Uterus (tissue), 4 donors: ENCODE measurements at places on chromosomes 12 and 14. TPM values are rescaled to one million over a fixed set of nuclear protein-coding genes. Genes with fewer than 3 reads are reported as not detected.

The RFX4 gene
- total RNA-seq = not detected

The OR6C2 gene
- total RNA-seq = not detected

DNA sequence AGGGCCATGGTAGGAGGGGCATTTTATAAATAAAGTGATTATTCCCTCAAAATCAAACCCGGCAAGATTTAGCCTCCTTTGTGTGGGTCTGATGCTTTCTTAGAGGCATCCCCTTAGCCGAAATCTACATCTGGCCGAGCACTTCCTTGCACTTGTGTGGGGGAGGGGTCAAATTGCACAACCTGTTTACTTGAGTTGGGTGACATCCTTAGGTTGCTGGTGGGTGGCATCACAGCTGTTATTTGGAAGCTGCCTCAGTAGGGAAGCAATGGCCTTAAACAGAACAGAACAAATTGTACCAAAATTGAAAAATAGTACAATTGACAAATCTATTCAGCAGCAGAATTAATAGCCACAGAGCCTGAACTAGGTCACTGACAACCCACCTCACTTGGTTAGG is 546.1 kb downstream of the SNAPC1 start:
- H3K27me3 ChIP-seq = no peaks in the 10 kb centered on the region
- no peak overlapping the region for H3K4me3 ChIP-seq
- H3K36me3 ChIP-seq = no peaks in the 10 kb centered on the region
- no peak for DNase-seq
- H3K27ac ChIP-seq = no peak overlapping the region
- H3K4me1 ChIP-seq = no peaks in the 10 kb centered on the region

- H3K27me3 ChIP-seq = peaks cover 9% of the 10 kb centered on the region
- no peaks in the 10 kb centered on the region for H3K4me1 ChIP-seq
- no peak overlapping the region for H3K4me3 ChIP-seq
- H3K27ac ChIP-seq = no peak overlapping the region
- DNase-seq = no peak
Observed at GRCh38 chr12:52603314-52603713, 2.1 kb upstream of the KRT72 start.

DNA sequence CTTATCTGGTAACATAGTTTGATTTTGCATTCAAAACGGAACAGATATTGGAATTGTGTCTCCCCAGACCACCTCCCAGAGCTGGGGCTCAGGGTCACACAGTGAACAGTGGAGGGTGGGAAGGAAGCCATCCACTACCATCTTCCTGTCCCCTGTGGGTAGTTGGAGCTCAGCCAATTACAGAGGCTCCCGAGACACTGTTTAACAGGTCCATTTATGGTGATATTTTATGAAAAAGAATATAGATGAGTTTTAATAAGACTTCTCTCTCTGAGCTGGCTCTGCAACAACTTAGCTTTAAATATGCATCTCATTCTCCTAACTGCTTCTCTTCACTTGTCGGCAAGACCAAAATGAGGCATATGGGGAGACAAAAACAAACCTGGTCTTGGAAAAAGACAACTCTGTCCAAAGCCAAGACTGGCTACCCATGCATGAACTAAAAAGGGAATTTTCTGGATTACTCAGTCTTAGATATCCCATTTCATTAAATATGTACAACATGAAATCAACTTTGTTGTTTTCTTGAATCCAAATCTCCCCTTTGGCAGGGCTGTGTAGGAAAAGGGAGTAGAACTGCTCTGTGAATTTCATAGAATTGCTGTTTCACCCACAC is 83.8 kb upstream of the HOXC13 start:
- no peak overlapping the region for H3K4me3 ChIP-seq
- H3K36me3 ChIP-seq = no peaks in the 10 kb centered on the region
- no peak overlapping the region for H3K27ac ChIP-seq
- H3K4me1 ChIP-seq = no peaks in the 10 kb centered on the region

GRCh38 chr12:116233669-116234068 is 43.8 kb downstream of the MED13L start:
- H3K4me1 ChIP-seq = no peaks in the 10 kb centered on the region
- no peaks in the 10 kb centered on the region for H3K27me3 ChIP-seq
- no peak for DNase-seq

The ERBB3 gene
- total RNA-seq = 3.8 TPM

DNA sequence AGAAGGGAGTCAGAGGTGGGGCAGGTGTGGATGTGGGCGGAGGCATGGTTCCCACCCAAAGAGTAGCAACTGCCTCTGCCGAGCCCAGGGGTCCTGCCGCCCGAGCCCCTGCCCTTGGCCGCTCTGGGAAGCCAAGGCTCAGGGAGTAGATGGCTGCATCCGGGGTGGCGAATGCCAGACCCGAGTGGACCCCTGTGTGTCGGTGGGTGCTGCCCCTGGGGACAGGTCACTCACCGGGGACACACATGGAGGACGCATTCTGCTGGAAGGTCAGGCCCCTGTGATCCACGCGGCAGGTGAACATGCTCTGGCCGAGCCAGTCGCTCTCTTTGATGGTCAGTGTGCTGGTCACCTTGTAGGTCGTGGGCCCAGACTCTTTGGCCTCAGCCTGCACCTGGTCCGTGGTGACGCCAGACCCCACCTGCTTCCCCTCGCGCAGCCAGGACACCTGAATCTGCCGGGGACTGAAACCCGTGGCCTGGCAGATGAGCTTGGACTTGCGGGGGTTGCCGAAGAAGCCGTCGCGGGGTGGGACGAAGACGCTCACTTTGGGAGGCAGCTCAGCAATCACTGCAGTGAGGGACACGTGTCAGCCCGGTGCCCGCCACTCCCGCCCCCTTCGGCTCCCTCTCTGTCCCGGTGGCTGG is 329.0 kb downstream of the TMEM121 start:
- no peak overlapping the region for H3K27ac ChIP-seq
- no peaks in the 10 kb centered on the region for H3K36me3 ChIP-seq
- no peaks in the 10 kb centered on the region for H3K4me1 ChIP-seq
- peak; percentile 8 for DNase-seq

The GEMIN2 gene
- 11.3 TPM for total RNA-seq

GRCh38 chr12:94429191-94429590 is 30.5 kb downstream of the CEP83 start:
- no peak for DNase-seq
- peaks cover 11% of the 10 kb centered on the region for H3K4me1 ChIP-seq
- no peaks in the 10 kb centered on the region for H3K36me3 ChIP-seq
- peak overlapping the region; percentile 75 for H3K27ac ChIP-seq

The WIF1 gene
- total RNA-seq = not detected

The RHEBL1 gene
- total RNA-seq = 0.37 TPM

GRCh38 chr12:14956024-14956891 is 5.1 kb downstream of the ARHGDIB start:
- H3K27ac ChIP-seq = peak overlapping the region; percentile 82
- no peaks in the 10 kb centered on the region for H3K36me3 ChIP-seq
- no peak for DNase-seq
- H3K27me3 ChIP-seq = no peaks in the 10 kb centered on the region

DNA sequence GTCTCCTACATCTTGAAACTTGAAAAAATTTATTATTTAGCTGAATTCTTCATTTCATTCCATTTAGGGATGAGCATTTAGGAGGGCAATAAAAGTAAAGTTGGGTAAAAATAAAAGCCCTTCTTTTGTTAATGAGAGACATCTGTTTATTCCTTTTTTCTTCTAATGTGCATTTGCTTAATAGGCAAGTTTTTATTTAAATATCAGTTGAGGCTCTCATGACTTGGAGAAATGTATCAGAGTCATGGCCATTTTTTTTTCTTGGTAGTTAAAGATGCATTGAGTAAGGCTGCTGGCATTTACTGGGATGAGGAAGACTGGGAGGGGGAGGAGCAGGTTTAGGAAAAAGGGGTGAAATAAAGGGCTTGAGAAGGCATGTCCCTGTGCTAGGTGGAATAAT is 609.9 kb upstream of the TMEM132C start:
- no peaks in the 10 kb centered on the region for H3K27me3 ChIP-seq
- H3K27ac ChIP-seq = no peak overlapping the region
- no peaks in the 10 kb centered on the region for H3K36me3 ChIP-seq
- no peak for DNase-seq

The DIO3 gene
- total RNA-seq = 5.0 TPM

- H3K4me3 ChIP-seq = no peak overlapping the region
- H3K27me3 ChIP-seq = no peaks in the 10 kb centered on the region
- no peak for DNase-seq
- H3K27ac ChIP-seq = peak overlapping the region; percentile 57
- no peaks in the 10 kb centered on the region for H3K4me1 ChIP-seq
- H3K36me3 ChIP-seq = no peaks in the 10 kb centered on the region
Observed at GRCh38 chr12:1650260-1650977, 21.4 kb downstream of the WNT5B start.

The KRT77 gene
- total RNA-seq = not detected

GRCh38 chr12:29242921-29243431 is 93.9 kb downstream of the FAR2 start:
- H3K27ac ChIP-seq = no peak overlapping the region
- H3K4me1 ChIP-seq = no peaks in the 10 kb centered on the region
- no peaks in the 10 kb centered on the region for H3K36me3 ChIP-seq
- no peak for DNase-seq
- H3K27me3 ChIP-seq = no peaks in the 10 kb centered on the region

DNA sequence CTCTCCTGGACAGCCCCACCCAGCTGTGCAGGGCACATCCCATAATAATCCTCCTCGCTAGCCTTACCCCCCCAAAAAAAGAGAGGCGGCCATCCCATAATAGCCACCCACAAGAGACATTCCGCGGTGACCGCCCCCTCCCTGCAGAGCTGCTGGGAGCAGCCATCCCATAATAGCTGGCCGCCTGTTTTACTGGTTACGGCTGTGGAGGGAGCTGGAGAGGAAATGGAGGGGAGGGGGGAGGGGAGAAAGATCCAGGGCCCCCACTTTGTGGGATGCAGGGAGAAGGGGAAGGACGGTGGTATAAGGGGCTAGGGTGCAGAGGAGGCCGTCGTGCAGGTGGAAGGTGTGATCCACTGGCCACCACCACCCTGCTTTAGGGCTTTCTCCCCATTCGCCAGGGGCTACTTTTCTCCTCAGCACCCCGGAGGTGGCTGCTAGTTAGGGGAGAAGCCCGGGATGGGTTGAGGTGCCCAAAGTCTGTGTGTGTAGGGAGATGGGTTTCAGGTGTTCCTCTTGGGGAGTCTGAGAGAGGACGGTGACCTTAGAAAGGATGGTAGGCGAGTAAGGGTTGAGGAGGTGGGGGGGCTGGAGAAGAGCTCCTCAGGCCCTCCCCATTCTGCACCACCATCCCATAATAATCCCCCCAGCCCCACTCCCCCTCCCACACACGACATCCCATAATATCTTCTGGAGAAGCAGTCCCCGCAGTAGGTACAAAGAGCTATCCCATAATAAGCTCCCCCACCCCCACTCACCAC is 6.0 kb upstream of the CHD4 start:
- H3K27me3 ChIP-seq = no peaks in the 10 kb centered on the region
- H3K27ac ChIP-seq = peak overlapping the region; percentile 90
- no peak overlapping the region for H3K4me3 ChIP-seq
- peaks cover 8% of the 10 kb centered on the region for H3K4me1 ChIP-seq

- no peak overlapping the region for H3K4me3 ChIP-seq
- H3K27ac ChIP-seq = peak overlapping the region; percentile 46
- DNase-seq = no peak
- H3K4me1 ChIP-seq = no peaks in the 10 kb centered on the region
Observed at GRCh38 chr14:87888136-87888999, 104.6 kb downstream of the GALC start.

The IRAK3 gene
- total RNA-seq = 39.7 TPM

GRCh38 chr14:100203962-100204834 is 34.7 kb upstream of the YY1 start:
- no peak overlapping the region for H3K4me3 ChIP-seq
- no peaks in the 10 kb centered on the region for H3K4me1 ChIP-seq
- H3K27me3 ChIP-seq = no peaks in the 10 kb centered on the region
- H3K36me3 ChIP-seq = no peaks in the 10 kb centered on the region
- no peak for DNase-seq
- no peak overlapping the region for H3K27ac ChIP-seq

DNA sequence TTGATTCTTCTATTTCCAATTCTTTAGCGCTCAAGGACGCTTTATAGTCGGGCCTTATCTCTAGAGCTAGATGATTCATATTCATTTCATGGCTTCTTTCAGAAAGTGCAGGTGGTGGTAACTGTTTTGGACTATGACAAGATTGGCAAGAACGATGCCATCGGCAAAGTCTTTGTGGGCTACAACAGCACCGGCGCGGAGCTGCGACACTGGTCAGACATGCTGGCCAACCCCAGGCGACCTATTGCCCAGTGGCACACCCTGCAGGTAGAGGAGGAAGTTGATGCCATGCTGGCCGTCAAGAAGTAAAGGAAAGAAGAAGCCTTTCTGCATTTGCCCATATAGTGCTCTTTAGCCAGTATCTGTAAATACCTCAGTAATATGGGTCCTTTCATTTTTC is 241.9 kb downstream of the PAWR start:
- no peak for DNase-seq
- H3K27me3 ChIP-seq = no peaks in the 10 kb centered on the region
- H3K36me3 ChIP-seq = no peaks in the 10 kb centered on the region
- no peak overlapping the region for H3K4me3 ChIP-seq

DNA sequence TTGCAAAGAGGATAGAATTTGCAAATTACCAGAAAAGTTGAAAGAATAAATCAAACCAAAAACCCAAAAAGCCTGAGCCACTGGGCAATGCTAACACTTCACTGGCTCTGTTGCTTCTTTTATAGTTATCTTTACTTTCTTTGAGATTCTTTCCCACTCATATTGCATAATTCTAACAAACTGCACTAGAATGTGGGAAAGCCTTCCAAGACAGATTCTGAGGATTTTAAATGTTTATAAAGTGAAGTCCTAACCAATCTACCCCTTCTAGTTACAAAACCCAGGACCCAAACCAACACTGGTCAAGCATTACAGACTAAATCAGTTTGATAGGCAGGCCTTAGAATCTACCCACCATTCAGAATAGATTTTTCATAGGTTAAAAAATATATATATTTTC is 150.9 kb downstream of the MED13L start:
- no peaks in the 10 kb centered on the region for H3K27me3 ChIP-seq
- DNase-seq = no peak
- H3K4me3 ChIP-seq = no peak overlapping the region
- no peaks in the 10 kb centered on the region for H3K36me3 ChIP-seq
- no peak overlapping the region for H3K27ac ChIP-seq

DNA sequence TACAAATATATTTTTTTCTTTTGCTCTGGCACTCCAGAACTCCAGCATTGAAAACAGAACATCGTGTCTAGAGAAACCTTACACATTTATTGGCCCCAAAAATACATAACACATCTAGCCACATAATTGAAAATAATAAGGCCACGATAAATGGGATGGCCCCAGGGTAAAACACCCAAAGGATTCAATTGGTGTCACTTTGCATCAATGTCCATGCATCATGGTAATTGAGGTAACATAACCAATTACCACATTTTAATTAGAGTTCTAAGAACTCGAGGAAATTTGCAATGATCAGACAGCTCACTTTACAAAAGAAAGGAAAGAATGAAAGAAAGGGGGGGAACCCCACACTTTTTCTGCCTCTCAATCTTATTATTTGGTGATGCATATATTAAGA is 151.8 kb upstream of the NPAS3 start:
- no peaks in the 10 kb centered on the region for H3K27me3 ChIP-seq
- no peak overlapping the region for H3K27ac ChIP-seq
- H3K36me3 ChIP-seq = no peaks in the 10 kb centered on the region
- no peak for DNase-seq
- H3K4me1 ChIP-seq = no peaks in the 10 kb centered on the region
